ENCODE measurements at places on chromosomes 5 and 9.
A peak's percentile ranks its signal among the peaks of the same experiment; 100 is the strongest.

GRCh38 chr9:17075758-17076485 lies 58.9 kb upstream of the CNTLN start:
- no peak for DNase-seq

DNA sequence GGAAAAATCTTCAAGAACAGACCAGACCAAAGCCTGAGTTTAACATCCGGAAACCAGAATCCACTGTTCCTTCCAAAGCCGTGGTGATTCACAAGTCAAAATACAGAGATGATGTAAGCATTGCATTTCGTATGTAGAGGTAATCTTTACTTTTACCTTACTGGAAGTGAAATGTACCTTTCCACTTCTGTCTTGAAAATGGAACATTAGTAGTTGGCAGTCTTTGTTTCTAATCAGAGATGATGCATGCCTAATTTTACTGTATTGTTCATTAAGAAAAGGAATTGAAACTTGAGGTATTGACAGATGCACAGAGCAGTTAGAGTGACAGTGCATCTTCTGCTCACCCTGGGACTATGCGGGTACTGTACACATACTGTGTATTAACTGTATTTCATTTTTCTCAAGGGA lies 34.6 kb downstream of the HABP4 start:
- no peak for DNase-seq

DNA sequence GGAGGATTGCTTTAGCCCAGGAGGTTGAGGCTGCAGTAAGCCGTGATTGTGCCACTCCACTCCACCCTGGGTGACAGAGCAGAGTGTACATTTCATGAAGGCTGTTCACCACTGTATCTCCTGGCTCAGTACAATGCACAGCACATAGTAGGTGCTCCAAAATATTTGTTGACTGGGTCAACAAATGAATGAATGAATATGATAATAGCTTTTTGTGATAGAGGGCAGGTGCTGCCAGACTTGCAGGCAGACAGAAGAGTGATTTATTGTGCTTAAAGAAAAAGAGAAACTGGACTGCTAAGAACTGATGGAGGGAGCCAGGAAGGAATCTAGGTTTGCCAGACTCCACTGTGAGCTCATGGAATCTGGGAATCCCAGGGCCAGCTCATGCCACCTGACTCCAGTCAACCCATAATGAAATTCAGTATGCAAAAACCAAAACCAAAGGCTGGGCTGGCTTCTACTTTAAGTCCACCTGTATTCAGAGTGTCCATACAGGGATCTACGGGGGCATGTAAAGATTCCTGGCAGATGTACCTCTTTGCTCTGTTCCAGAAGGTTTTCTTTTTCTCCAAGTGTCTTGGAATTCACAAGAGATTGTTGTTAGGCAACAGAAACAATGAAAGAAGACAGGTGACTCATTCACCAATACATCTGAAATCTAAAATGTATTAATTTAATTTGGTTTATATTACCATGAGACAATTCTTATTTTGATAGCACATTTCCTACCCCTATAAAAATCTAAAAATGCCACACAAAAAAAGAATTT lies 15.5 kb upstream of the CTNNA1 start:
- no peak for DNase-seq

GRCh38 chr5:91384671-91385430 lies 1.7 kb upstream of the ARRDC3 start:
- DNase-seq = peak; percentile 23

GRCh38 chr5:170312666-170313065 lies 15.1 kb upstream of the LCP2 start:
- no peak for DNase-seq

- DNase-seq = no peak
These were observed 60.1 kb downstream of the TAF11L14 start for GRCh38 chr5:17694371-17694770.

DNA sequence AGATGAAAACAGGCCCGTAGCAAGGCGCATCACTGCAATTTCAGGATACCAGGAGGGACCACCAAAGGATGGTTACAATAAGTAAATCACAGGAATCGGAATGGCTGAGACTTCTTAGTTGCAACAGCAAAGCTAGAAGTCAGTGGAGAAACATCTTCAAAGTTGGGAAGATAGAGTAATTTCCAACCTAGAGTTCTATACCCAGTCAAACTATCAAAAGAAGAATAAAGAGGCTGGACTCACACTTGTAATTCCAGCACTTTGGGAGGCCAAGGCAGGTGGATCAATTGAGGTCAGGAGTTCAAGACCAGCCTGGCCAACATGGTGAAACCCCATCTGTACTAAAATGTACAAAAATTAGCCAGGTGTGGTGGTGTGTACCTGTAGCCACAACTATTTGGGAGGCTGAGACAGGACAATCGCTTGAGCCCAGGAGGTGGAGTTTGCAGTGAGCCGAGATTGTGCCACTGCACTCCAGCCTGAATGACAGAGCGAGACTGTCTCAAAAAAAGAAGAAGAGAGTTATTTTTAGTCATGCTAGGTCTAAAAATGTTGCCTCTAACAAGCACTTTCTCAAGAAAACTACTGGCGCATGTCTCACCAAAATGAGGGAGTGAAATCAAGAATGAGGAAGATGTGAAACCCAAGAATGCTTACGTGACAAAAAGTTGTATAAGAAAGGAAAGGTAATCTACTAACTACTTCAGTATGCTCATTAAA lies 267.7 kb downstream of the DENND1A start:
- DNase-seq = no peak

DNA sequence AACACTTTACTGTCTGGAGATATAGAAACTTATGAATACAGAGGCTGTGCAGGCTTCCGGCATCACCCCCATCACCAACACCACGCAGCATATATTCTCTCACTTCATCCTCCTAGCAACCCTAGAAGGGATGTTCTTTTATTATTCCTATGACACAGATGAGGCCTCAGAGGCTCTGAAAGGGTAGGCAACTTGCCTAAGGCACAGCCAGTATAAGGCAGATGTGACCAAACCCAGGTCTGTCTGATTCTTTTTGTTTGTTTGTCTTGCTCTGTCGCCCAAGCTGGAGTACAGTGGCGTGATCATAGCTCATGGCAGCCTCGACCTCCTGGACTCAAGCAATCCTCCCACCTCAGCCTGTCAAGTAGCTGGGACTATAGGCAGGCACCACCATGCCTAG lies 22.8 kb upstream of the CORO2A start:
- no peak for DNase-seq

- DNase-seq = no peak
These were observed 1.6 kb downstream of the GM2A start for GRCh38 chr5:151254556-151254955.

DNA sequence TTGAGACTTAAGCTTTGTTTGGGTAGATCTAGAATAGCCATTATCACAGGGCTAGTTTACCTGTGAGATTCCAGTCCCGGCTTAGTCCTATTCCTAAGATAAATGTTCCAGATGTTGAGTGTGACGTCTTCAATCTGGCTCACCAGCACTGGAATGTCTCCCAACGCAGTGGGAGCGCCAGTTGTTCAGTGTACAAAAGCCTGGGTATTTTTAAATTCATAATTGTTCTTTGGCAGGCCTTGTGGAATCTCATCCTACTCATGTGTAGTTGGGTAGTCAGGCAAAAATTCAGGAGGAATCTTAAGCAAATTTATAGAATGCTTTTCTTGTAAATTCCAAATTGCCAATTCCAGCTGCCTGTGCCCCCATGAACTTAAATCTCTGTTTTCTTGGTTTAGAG lies 272.6 kb upstream of the KCNN2 start:
- DNase-seq = no peak

DNA sequence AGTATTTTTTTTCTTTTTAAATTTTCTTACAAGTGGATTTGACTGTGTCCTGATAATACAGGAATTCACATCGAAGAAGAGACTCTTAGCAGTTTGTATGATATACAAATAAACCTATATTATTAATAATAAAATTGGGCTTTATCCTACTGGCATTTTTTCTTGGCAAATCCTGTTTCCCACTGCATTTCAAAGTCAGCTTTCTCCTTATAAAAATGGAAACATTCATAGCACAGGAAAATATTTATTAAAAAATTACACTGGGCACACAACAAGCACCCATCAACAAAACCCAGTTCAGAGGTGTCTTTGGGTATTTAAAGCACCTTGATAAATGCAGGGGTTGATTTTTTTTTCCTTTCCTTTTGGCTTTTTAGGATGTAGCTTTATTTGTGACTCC lies 200.9 kb downstream of the MEF2C start:
- DNase-seq = no peak

GRCh38 chr5:1414311-1415058 lies 30.8 kb downstream of the SLC6A3 start:
- DNase-seq = no peak

GRCh38 chr9:72827950-72828731 lies 124.7 kb downstream of the ALDH1A1 start:
- no peak for DNase-seq

DNA sequence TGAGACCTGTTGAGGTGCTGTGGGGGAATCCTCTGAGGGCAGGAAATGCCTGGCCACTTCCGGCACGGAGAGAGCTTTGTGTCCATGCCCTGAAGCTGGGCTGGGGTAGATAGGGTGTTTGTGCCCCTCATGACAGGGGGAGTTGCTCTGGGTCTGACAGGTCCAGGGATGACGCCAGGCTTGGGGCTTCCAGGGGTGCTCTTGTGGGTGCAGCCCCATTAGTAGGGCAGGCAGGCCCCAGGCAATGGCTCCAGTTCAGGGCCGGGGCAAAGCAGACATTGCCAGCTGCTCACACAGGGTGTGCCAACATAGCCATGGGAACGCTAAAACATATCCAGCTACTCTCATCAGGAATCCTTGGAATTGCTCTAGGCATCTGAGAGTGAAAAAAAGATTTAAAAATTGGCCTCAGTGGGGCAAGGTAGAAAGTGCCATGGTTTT lies 21.1 kb downstream of the PITX1 start:
- no peak for DNase-seq

DNA sequence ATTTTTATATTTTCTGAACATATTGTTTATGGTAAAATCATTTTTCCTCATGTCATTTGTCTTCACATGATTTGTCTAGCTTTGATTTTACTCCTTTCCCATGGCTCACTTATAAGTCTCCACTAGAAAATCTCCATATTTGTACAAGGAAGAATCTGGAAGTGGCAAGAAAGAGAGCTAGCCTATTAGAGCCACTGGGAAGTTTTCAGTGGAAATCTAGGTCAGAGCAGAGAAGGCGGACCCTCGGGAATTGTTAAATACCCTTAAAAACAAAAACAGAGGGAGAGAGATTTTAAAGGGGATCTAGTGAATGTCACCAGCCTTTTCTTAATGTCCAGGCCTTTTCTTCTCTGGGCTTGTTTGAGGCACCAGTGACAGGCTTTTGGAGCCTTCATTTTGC lies 56.6 kb downstream of the GRAMD2B start:
- DNase-seq = no peak

- DNase-seq = no peak
These were observed 488.8 kb downstream of the CDK5RAP2 start for GRCh38 chr9:120091206-120091605.

- DNase-seq = no peak
These were observed at the start of gene ZDHHC11 for GRCh38 chr5:850511-851006. Gene ZDHHC11, minus strand, starts transcription at chr5:850986. Its CDS starts 384 bp downstream, at chr5:850602.

DNA sequence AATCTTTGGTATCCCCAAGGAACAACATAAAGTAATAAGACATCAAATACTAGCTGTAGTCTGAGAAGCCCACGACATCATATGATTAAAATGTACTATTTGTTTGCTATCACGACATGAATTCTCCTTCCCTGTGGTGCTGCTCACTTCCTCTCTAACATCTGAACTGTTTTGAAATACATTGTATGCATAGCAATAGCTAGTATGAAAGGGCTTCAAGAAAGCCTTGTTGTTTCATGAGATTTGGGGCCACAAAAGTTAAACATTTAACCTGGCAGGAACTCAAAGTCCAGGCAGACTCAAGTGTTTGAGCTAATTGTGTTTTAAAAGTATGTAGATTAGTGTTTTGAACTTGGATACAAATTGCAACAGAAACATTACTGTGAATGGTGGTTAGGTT lies 237.4 kb upstream of the PTGER4 start:
- no peak for DNase-seq

GRCh38 chr9:133207540-133208170 lies 1.4 kb downstream of the OBP2B start:
- DNase-seq = no peak

- DNase-seq = no peak
These were observed 242.2 kb downstream of the FAM114A2 start for GRCh38 chr5:153796527-153796926.

DNA sequence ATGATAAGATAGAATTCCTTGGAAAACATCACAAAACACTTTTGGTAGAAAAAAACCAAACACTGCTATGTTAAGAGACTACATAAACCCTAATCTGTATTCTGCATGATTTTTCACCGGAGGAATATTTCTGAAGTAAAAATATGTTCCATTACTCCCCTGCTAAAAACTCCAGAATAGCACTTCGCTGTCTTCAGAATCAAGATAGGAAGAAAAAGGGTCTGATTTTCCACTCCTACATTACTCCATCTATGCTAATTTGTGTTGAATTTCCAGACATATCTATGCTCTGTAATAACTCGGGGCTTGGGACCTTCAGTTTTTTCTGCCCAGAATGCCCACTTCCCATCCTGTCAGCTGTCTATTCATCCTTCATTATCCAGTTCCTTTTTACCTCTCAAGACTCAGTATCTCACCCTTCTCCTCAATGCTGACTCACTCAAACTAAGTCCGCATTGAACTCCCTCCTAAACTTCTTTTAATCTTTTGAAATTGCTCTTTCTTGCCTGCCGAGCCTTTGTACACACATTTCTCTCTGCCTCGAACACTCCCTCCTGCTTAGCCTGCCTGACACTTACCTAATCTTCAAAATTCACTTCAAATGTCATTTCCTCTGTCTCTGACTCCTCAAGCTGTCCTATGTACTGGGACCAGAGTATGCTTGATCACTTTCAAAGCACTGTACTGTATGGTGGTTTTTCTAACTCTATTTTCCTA lies 171.0 kb downstream of the ARRDC3 start:
- no peak for DNase-seq

- DNase-seq = no peak
These were observed 29.7 kb upstream of the FAM169A start for GRCh38 chr5:74895906-74896305.

GRCh38 chr5:128800377-128800776 lies 164.9 kb upstream of the SLC27A6 start:
- DNase-seq = no peak

DNA sequence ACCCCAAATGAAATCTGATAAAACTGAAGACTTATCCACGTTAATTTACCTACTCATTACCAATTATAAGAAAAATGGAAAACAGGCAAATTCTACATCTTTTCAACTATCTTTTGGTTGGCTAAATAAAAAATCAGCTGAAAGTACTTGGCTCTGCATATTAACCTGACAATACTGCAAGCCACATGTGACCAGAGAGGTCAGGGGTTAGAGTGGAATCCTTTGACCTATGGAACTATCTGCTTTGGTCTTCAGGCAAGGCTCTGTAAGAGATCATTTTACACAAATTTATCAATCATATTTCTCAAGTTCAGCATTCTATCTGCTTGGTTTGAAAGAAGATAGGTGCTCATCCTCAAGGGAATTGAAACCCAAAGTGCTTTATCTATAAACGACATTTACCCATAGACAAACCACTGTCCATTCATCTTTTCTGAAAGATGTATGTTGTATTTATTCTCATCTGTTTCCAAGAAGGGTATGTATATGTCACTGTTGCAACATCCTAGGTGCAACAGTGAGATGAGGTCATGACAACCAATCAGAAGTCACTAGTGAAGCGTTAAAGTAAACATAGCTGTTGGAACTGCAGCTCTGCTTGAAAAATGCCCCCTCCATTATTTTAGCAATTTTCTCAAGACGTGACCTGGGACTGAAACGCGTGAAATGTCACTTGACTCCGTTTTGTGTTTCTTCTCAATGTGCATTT lies 144.9 kb upstream of the POU5F2 start:
- no peak for DNase-seq

- DNase-seq = no peak
These were observed 201.6 kb upstream of the IRX1 start for GRCh38 chr5:3393920-3394597.

GRCh38 chr9:68739621-68740174 lies 34.7 kb downstream of the PIP5K1B start:
- DNase-seq = no peak

All from GM12892 (cell line).